ENCODE measurements at places on chromosomes 13 and 19. TPM values are rescaled to one million over a fixed set of nuclear protein-coding genes. Genes with fewer than 3 reads are reported as not detected.

- no peak for DNase-seq
These were observed 15.5 kb downstream of the PTGER1 start for GRCh38 chr19:14459703-14460102.

- DNase-seq = no peak
These were observed 56.2 kb downstream of the PEPD start for GRCh38 chr19:33465371-33465770.

DNA sequence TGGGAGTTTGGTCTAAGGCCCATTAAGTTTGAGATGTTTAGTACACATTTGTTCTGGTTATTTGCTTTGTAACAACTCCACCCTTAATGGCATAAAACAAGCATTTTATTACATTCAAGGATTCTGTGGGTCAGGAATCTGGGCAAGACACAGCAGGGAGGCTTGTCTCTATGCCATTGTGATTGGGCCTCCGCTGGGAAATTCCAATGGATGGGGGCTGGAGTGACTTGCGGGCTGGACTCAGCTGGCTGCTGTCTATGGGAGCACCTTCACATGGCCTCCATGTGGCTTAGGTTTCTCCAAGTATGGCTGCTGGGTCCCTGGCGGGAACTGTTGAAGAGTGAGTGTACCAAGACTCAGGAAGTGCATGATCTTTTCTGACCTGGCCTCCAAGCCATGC is 159.0 kb downstream of the PAN3 start:
- DNase-seq = no peak

DNA sequence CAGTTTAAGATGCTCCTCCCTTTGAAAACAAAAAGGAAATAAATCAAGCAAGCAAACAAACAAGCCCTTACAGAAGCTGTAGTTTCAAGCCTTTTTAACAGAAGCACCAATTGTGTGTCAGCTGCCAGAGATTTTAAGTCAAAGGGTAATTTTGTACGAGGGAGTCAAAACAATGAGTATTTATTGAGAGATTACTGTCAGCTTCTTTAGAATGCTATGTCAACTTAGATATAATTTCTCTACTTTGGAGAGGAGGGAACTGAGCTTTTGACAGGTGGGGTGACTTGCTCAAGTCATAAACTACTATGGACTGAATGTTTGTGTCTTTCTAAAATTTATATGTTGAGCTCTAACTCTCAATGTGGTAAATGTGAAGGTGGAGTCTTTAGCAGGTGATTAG is 10.5 kb upstream of the CBY2 start:
- DNase-seq = no peak

GRCh38 chr19:14472202-14472938 is 2.8 kb downstream of the PTGER1 start:
- no peak for DNase-seq

GRCh38 chr13:57865600-57866294 is 234.2 kb downstream of the PCDH17 start:
- DNase-seq = no peak

DNA sequence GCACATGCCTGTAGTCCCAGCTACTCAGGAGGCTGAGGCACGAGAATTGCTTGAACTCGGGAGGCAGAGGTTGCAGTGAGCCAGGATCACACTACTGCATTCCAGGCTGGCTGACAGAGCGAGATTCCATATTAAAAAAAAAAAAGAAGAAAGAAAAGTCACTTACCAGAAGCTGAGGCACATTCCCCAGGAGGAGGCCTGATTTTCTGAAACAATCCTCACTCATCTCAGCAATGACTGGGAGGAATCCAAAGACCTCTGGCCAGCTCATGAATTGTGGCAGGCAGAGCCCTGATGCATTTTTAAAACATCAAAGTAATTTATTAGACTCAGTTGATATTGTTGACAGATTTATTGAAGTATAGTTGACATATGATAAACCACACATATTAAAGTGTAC is 206.3 kb downstream of the FOXO1 start:
- no peak for DNase-seq

- DNase-seq = no peak
These were observed 23.0 kb downstream of the CKM start for GRCh38 chr19:45299719-45300118.

- DNase-seq = no peak
These were observed 19.4 kb downstream of the CLDN10 start for GRCh38 chr13:95571941-95572340.

GRCh38 chr19:9456018-9456689 is 20.8 kb upstream of the ZNF266 start:
- no peak for DNase-seq

- DNase-seq = no peak
These were observed 55.8 kb upstream of the NBEA start for GRCh38 chr13:34886121-34886875.

DNA sequence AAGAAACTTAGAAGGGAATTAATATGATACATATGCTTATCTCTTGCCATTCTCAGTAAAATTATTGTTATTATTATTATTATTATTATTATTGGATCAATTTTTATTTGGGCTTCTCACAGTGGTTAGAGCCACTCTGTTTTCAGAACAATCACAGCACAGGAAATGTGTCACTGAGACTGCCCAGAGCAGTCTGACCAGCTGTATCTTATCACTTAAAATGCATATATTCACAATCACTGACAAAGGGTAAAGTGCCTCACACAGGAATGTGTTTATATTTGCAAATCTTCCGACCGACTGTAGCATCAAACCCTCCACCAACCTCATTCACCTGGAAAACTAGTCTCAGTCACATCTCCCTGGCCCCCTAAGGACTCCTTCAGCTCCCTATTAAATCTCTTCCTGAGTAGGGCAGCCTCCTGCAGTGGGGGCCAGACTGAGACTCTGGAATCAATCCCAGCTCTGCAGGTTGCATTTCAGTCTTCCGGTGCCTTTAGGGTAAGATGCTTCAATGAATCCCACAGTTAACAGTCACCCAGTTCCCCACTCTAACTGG is 738.3 kb upstream of the SLITRK5 start:
- DNase-seq = no peak

- DNase-seq = no peak
These were observed 25.2 kb downstream of the RXFP2 start for GRCh38 chr13:31764556-31764955.

DNA sequence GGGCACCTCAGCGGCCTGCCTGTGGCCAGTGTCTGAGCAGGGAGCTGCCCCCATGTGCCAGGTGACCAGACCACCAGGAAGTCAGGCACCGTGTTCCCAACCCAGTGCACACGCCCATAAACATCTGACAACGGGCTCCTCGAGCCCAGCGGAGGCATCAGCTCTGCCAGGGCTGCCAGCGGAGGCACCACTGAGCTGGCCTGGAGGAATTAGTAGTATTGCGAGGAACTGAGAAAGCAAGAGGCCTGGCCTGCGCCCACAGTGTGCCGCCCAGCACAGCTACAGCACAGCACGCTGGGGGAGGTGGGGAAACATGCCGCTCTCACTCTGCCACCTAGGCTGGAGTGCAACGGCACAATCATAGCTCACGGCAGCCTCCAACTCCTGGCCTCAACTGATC is 44.6 kb downstream of the ANKRD27 start:
- DNase-seq = no peak

DNA sequence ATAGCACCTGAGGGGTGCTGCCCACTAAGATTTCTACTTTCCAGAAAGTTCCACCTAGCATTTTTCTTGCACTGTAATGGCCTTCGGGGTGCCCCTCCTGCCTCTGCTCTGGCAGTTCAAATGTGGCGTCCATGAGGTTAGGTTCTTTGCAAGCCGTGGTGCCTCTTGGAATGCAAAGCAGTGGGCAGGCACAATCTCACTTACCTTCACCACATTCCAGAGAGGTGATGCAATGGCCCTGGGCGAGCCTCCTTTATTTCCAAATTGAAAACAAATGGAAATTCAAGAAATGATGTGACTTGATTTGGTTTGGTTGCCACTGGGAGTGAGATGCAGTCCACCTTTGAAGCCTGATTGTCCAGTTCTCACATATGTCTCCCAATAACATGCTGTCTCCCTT is 46.9 kb downstream of the FGF9 start:
- DNase-seq = no peak

DNA sequence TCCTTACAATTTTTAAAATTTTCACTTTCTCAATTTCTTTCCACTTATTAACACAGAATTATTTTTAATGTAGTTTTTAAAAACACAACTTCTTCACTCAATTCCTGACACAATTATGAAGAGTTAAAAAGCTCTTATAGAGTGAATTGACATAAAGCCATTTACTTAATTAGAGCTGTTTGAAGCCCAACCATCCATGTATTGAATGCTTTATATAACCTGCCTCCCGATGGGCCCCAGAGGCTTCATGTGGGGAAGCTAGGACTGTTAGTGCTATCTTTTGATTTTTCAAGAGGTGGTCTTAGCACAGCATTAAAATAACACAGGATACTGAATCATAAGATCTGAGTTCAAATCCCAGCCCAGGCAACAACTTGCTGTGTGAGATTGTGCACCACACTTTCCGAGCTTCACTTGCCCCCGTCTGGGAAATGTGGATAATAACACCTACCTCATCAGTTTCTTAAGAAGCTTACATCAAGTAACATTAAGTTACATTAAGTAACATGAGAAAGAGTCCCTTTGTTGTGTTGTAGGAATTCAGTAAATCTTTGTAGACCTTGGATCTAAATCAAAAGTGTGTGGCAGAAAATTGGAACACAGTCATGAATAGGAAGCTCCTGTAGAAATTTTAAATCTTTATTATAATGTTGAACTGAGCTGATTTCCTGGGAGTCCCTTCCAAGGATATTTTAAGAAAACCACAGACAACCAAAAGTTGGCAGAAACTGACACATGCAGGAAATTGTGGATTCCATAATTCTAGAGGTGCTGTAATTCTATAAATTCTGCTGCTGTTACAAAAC is 5.5 kb upstream of the ENOX1 start:
- DNase-seq = peak; percentile 26

GRCh38 chr13:53012707-53013106 is 15.9 kb upstream of the OLFM4 start:
- no peak for DNase-seq

DNA sequence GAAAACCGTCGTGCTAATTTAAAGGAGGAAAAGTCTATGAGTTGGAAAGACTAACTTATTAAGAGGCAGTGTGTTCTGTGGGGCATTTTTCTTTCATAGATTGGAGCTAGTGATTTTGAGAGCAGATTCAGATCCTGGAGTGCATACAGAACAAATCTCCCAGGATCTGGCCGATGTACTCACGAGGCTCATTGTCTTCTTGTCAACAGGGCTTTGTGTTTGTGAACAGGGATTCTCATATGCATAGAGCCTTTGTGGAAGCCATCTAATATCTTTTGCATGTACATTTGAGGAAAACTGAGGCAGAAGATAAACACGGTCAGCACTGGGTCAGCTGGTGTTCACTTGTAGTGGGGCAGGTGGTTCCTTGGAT is 482.9 kb upstream of the TSHZ3 start:
- no peak for DNase-seq

DNA sequence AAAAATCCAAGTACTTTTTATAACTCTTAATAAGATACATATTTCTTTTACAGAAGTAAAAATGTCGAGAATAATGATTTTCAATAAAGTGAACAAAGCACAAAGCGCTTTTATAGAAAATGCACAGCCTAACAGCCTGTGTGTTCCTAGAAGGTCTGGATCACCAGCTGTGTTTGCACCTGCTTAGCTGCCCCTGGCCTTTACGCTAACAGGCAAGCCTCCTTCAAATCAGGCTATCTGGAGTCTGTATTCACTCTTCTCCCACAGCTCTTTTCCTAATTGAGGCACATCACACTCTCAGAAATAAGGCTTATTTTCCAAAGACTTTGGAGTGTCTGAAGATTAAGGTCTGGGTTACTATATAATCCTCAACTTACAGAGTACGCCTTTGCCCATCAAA is 183.1 kb downstream of the LHFPL6 start:
- DNase-seq = no peak

ZNF567 gene
- 17.4 TPM for total RNA-seq

CYP4F8 gene
- total RNA-seq = not detected

ZIC2 gene
- total RNA-seq = 75.9 TPM

SHISA7 gene
- total RNA-seq = 5.2 TPM

CGB2 gene
- total RNA-seq = not detected

IRGC gene
- not detected for total RNA-seq

TNFSF9 gene
- 1.5 TPM for total RNA-seq

PSG6 gene
- total RNA-seq = not detected

TTC9B gene
- total RNA-seq = 34.2 TPM

ZNRF4 gene
- 0.11 TPM for total RNA-seq

CBARP gene
- 4.6 TPM for total RNA-seq

FGF22 gene
- total RNA-seq = 0.72 TPM

GIPR gene
- 0.55 TPM for total RNA-seq

Data from spinal cord (tissue), 10 donors.